Thyroid gland (tissue), 4 donors: ENCODE measurements at places on chromosomes 5 and 9. TPM values are rescaled to one million over a fixed set of nuclear protein-coding genes. Genes with fewer than 3 reads are reported as not detected.

DNA sequence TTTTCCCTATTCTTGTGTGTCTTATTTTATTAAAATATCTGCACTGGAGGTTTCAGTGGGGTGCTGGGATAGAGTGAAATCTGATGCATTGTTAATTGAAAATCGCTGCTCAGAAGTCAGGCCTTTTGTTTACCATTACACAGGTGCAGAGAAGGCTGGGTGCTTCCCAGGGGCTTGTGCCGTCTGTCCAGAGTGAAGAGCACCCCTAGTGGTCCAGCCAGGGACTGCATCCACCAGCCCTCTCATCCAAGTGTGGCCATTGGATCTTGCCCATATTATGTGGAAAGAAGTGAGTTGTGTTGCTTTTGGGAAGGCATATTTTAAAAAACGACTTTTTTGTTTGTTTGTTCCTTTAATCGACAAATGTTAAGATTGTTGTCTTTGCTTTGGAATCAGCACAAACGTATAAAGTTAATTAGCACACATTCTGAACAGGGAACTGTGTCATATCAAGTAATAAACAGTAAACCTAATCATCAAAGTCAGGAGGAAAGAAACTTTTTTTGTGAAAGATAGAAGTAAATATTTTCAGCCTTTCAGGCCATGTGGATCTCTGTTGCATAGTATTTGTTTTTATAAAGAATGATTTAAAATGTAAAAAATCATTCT is 315.6 kb downstream of the MTRR start:
- no peak overlapping the region for H3K27ac ChIP-seq
- DNase-seq = peak; percentile 37
- H3K4me3 ChIP-seq = no peak overlapping the region
- no peaks in the 10 kb centered on the region for H3K27me3 ChIP-seq

DNA sequence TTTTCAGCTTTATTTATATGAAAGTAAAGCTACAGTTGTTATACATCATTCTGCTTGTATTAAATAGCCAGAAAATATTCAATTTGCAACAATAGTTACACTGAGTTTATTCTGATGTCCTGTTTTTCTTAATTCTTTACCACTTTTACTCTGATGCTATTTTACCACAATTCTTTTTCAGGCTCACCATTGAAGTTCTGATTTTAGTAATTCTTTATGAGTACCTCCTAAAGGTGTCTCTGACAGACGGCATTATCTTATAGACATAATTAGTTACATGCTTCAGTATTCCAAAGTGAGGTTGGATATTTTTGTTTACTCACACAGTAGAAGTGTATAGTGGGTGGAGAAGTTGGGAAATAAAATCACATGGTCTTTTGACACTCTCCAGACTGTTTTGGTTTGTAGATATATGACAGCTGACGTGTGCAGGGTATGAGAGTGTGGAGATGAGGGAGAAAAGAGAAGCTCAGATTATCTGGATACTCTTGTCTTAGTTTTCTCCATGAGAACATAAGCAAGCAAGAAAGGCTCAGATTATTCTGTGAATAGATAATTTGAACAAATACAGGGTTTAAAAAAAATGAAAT is 97.4 kb downstream of the FBXO4 start:
- H3K36me3 ChIP-seq = no peaks in the 10 kb centered on the region
- H3K4me1 ChIP-seq = no peaks in the 10 kb centered on the region
- no peak overlapping the region for H3K27ac ChIP-seq
- no peaks in the 10 kb centered on the region for H3K27me3 ChIP-seq
- no peak for DNase-seq
- no peak overlapping the region for H3K4me3 ChIP-seq

GRCh38 chr5:82384034-82384750 is 106.0 kb upstream of the RPS23 start:
- H3K27me3 ChIP-seq = no peaks in the 10 kb centered on the region
- H3K4me3 ChIP-seq = no peak overlapping the region
- no peaks in the 10 kb centered on the region for H3K36me3 ChIP-seq
- H3K27ac ChIP-seq = no peak overlapping the region

DNA sequence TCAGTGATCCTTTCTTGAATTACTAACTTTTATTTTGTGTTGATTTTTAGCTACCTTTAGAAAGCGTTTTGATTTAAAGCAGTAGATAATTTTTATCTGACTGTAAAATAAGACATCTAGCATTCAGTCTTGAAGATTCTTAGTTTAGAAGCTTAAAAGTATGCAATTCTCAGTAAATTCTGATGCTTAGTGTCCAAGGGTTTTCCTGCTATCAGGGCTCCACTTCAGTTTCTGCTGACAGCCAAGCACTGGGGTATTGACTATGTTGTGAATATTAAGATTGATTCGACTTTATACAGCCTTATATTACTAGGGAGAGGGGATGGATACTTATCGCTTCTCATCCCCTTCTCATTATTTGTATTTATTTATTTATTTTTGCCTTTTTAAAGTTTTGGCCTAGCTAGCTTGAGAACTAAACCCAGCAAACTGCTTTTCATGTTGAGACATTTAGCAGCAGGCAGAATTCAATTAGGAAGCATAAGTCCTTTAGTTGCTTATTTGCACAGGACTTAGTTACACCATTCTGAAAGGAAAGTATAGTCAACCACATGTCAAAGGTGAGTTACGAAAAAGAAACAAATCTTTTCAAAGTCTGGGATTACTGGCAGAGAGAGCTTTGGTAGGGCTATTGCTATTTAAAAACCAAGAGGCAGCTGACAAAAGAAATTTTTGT is 2.9 kb downstream of the PBX3 start:
- H3K4me1 ChIP-seq = peaks cover 48% of the 10 kb centered on the region
- DNase-seq = no peak
- H3K36me3 ChIP-seq = no peaks in the 10 kb centered on the region
- H3K27me3 ChIP-seq = no peaks in the 10 kb centered on the region

DNA sequence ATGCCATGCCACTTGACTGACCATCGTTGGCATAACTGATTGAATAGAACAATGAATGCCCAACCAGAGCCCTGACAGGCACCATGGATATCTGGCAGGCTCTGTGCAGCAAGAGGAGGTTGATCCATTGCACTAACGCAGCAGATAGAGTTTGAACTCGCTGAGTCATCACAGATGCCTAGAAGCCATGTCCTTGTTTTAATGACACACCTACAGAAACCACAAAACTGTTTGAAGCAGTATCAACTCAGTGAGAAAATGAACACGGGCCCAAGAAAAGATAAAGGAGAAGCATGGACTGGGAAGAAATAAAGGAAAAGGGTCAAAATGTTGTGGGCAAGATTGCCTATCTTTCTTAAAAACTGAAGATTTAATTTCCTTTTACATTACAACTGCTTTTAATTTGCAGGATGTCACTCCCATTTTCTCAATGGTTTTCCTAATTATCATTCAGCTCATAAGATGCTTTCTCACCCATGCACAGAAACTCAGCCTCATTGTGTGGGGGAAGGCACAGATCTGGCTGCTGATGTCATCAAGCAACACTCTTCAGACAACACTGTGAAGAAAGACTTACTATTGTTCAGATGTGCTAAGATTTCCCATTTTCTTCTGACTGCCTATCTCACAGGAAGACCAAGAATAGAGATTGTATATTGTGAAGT is 129.0 kb downstream of the PIK3R1 start:
- no peak overlapping the region for H3K4me3 ChIP-seq
- peaks cover 21% of the 10 kb centered on the region for H3K4me1 ChIP-seq
- no peaks in the 10 kb centered on the region for H3K36me3 ChIP-seq
- H3K27ac ChIP-seq = no peak overlapping the region
- no peaks in the 10 kb centered on the region for H3K27me3 ChIP-seq

GRCh38 chr9:93942161-93942560 is 13.0 kb downstream of the BARX1 start:
- no peak for DNase-seq
- H3K36me3 ChIP-seq = no peaks in the 10 kb centered on the region
- H3K4me3 ChIP-seq = no peak overlapping the region
- peaks cover 9% of the 10 kb centered on the region for H3K27me3 ChIP-seq

GRCh38 chr5:84378961-84379360 is 5.7 kb downstream of the EDIL3 start:
- peaks cover 19% of the 10 kb centered on the region for H3K4me1 ChIP-seq
- no peak overlapping the region for H3K4me3 ChIP-seq
- H3K36me3 ChIP-seq = no peaks in the 10 kb centered on the region
- H3K27ac ChIP-seq = no peak overlapping the region
- H3K27me3 ChIP-seq = peaks cover 7% of the 10 kb centered on the region

- no peaks in the 10 kb centered on the region for H3K36me3 ChIP-seq
- H3K27ac ChIP-seq = no peak overlapping the region
- no peak overlapping the region for H3K4me3 ChIP-seq
- no peak for DNase-seq
- no peaks in the 10 kb centered on the region for H3K27me3 ChIP-seq
Observed at GRCh38 chr9:3909966-3910650, 384.3 kb upstream of the RFX3 start.

GRCh38 chr5:141664733-141665461 is 13.7 kb upstream of the FCHSD1 start:
- H3K4me1 ChIP-seq = no peaks in the 10 kb centered on the region
- H3K36me3 ChIP-seq = no peaks in the 10 kb centered on the region
- no peak overlapping the region for H3K27ac ChIP-seq

- H3K36me3 ChIP-seq = peaks cover 3% of the 10 kb centered on the region
- H3K4me1 ChIP-seq = peaks cover 15% of the 10 kb centered on the region
- DNase-seq = no peak
- H3K4me3 ChIP-seq = no peak overlapping the region
- H3K27me3 ChIP-seq = no peaks in the 10 kb centered on the region
Observed at GRCh38 chr9:93011114-93011513, 47.4 kb upstream of the SUSD3 start.

- H3K27me3 ChIP-seq = no peaks in the 10 kb centered on the region
- H3K4me3 ChIP-seq = no peak overlapping the region
- no peaks in the 10 kb centered on the region for H3K4me1 ChIP-seq
- no peak for DNase-seq
- no peak overlapping the region for H3K27ac ChIP-seq
Observed at GRCh38 chr5:120365656-120366446, 98.2 kb upstream of the PRR16 start.

GRCh38 chr5:146340260-146341081 is 1.8 kb downstream of the POU4F3 start:
- H3K4me1 ChIP-seq = peaks cover 15% of the 10 kb centered on the region
- peaks cover 52% of the 10 kb centered on the region for H3K27me3 ChIP-seq
- DNase-seq = peak; percentile 75

DNA sequence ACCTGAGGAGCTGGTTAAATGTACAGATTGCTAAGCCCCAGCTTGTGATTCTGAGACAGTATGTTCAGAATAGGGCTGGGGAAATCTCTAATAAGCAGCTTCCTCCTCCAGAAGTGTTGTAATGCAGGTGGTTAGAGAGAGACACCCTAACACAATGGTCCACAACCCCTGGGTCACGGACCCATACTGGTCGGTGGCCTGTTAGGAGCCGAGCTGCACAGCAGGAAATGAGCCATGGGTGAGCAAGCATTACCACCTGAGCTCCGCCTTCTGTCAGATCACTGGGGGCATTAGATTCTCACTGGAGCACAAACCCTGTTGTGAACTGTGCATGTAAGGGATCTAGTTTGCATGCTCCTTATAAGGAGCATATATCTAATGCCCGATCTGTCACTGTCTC is 61.8 kb downstream of the SLC36A1 start:
- no peaks in the 10 kb centered on the region for H3K27me3 ChIP-seq
- no peaks in the 10 kb centered on the region for H3K36me3 ChIP-seq
- H3K27ac ChIP-seq = no peak overlapping the region
- H3K4me3 ChIP-seq = no peak overlapping the region

DNA sequence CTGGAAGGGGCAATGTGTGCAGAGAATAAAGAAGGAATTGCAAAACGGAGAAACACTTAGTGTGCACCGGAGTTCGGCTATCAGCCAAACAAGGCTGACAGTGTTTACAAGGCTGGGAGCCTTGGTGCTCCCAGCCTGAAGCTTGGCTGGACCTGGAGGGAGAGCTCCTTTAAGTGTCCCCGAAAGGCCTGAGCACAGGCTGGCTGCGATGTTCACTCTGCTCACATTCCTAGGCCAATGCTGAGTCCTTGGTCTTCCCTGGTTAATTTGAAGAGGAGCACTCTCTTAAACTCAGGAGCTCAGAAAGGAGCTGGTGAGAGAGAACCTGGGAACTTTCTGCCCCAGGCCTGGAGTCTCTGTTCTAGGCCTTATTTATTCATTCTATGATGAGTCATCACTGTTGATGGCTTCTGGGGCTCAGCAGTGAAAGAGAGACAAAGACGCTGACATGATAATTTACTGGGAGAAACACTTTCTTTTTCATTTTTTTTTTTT is 88.6 kb upstream of the MYO10 start:
- H3K27ac ChIP-seq = peak overlapping the region; percentile 58
- H3K4me3 ChIP-seq = no peak overlapping the region
- no peaks in the 10 kb centered on the region for H3K27me3 ChIP-seq
- H3K4me1 ChIP-seq = peaks cover 17% of the 10 kb centered on the region
- no peaks in the 10 kb centered on the region for H3K36me3 ChIP-seq
- peak; percentile 93 for DNase-seq

- H3K27ac ChIP-seq = no peak overlapping the region
- H3K4me1 ChIP-seq = no peaks in the 10 kb centered on the region
- DNase-seq = no peak
Observed at GRCh38 chr5:173197375-173197891, 37.6 kb downstream of the NKX2-5 start.

- no peaks in the 10 kb centered on the region for H3K27me3 ChIP-seq
- peaks cover 15% of the 10 kb centered on the region for H3K4me1 ChIP-seq
- no peaks in the 10 kb centered on the region for H3K36me3 ChIP-seq
- no peak overlapping the region for H3K4me3 ChIP-seq
Observed at GRCh38 chr5:90477621-90478215, 3.1 kb downstream of the POLR3G start.

- H3K4me1 ChIP-seq = no peaks in the 10 kb centered on the region
- no peaks in the 10 kb centered on the region for H3K36me3 ChIP-seq
- H3K27ac ChIP-seq = no peak overlapping the region
- no peak for DNase-seq
Observed at GRCh38 chr5:178477802-178478201, 112.4 kb downstream of the COL23A1 start.

- H3K36me3 ChIP-seq = no peaks in the 10 kb centered on the region
- no peak overlapping the region for H3K4me3 ChIP-seq
- peak; percentile 26 for DNase-seq
Observed at GRCh38 chr5:82257729-82258128, 20.4 kb downstream of the RPS23 start.

GRCh38 chr9:86948074-86948929 is 996 bp upstream of the GAS1 start:
- H3K36me3 ChIP-seq = no peaks in the 10 kb centered on the region
- peaks cover 13% of the 10 kb centered on the region for H3K4me1 ChIP-seq
- H3K4me3 ChIP-seq = peak overlapping the region; percentile 75
- peak; percentile 76 for DNase-seq
- H3K27me3 ChIP-seq = no peaks in the 10 kb centered on the region

DNA sequence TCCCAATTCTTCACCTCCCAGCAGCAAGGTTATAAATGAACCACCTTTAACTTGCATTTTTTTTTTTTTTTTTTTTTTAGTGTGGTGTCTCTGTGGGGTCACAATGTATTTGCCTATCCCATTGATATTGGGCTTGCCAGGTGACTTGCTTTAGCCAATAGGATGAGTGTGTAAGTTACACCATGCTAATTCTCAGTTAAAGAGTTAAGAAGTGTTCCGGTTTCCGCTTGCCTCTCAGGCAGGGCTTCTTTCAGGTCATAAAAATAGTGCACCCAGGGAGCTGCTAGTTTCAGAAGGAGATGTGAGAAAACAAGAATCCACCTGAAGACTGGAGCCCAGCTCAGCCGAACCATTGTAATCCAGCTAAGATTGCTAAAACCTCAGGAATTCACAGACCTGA is 84.2 kb upstream of the PTPRD start:
- H3K27ac ChIP-seq = no peak overlapping the region
- H3K4me1 ChIP-seq = no peaks in the 10 kb centered on the region
- H3K4me3 ChIP-seq = no peak overlapping the region
- H3K36me3 ChIP-seq = no peaks in the 10 kb centered on the region
- no peak for DNase-seq

The TXNDC8 gene
- total RNA-seq = not detected

The CEP72 gene
- 3.4 TPM for total RNA-seq

The ADGRD2 gene
- total RNA-seq = not detected

The DOCK8 gene
- 19.5 TPM for total RNA-seq

The NSUN2 gene
- 34.1 TPM for total RNA-seq

The ZFP62 gene
- 58.9 TPM for total RNA-seq

The SPOCK1 gene
- total RNA-seq = 32.7 TPM
